ENCODE measurements at places on chromosomes 5 and 9.

DNA sequence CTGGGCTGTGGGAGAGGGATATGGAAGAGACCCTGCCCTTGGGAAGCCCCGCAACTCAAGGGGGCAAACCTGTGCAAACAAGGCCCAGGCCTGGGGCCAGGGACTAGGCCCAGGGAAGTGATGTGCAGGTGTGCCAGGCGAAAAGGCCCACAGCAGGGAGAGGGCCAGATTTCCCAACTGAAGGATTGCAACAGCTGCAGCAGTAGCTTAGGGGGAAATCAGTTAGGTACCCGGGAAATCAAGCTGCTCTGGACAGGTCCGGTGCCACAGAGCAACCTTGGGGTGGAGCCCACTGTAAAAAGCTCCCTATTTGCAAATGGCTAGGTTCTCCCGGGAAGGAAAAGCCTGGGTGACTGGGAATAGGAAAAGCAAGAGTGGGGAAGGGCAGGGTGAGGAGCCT is 10.4 kb downstream of the GRIN1 start:
- no peak for DNase-seq

- DNase-seq = no peak
These were observed 20.0 kb upstream of the GDNF start for GRCh38 chr5:37859805-37860204.

DNA sequence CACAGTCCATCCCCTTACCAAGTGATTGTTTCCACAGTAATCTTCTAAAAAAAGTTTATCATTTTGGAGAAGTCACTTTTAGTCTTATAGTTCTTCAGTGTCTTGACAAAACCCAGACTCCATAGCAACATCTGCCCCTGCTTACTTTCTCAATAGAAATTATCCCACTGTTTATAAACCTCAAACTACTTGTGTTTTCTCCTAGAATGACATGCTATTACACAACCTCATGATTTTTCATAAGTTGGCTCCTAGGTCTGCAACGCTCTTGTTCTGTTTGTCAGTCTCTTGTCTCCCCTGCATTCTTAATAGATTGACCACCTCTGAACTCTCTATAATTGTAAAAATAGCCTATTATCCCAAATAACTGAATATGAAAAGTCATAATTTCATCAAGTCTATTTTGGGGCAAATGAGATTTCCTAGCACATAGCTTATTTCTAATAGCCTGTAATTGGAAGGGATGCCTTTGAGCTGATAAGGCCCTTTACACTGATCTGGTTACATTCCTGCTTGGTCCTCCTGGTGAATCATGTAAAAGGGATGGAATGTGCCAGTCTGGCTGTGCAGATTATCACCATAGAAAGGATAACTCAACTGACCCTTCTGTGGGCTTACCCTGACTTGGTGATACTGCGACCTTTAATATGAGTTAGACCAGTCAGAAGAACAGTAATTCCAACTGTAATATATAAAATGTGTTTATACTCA is 69.6 kb downstream of the CHSY3 start:
- DNase-seq = no peak

DNA sequence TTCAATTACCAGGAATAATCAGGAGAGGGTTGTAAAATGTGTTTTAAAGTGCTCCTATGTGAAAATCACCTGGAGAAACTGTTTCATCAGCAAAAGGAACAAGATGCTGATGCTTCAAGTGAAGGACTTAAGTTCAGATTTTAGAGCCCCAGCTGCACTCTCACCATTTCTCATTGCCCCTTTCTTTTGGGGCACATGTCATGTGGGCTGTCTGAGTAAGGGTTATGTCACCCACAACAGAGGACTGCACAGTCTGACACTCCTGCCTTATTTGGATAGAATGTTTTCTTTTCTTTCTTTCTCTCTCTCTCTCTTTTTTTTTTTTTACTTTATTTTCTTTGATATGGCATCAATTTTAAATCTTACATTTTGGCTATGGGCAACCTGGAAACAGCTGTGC is 204.1 kb upstream of the EFNA5 start:
- DNase-seq = no peak

GRCh38 chr5:156375895-156376495 is 49.0 kb downstream of the SGCD start:
- no peak for DNase-seq

GRCh38 chr5:14504332-14504727 is 77.3 kb upstream of the OTULINL start:
- DNase-seq = no peak

- no peak for DNase-seq
These were observed 250.2 kb downstream of the PDZD2 start for GRCh38 chr5:31889001-31889561.

DNA sequence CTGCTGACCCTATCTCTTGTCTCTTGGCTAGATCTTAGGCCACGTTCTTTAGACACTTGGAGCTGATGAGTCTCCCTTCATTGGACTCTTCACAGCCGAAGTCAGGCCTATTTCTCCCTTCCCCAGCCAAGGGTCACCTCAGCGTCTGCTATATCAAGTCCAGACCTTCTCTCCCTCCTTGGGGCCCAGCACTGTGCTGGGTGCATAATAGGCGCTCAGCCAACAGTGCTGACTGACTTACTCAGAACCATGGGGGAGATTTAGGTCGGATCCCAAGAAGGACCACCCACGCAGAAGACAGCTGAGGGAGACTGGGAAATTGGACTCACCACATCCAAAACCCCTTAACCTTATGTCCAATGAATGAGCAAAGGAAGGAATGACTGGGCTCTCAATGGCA is 5.6 kb upstream of the AMBP start:
- no peak for DNase-seq

GRCh38 chr5:14200312-14200990 is 57.3 kb downstream of the TRIO start:
- DNase-seq = no peak

GRCh38 chr5:2542026-2542425 is 209.5 kb downstream of the IRX2 start:
- DNase-seq = no peak

DNA sequence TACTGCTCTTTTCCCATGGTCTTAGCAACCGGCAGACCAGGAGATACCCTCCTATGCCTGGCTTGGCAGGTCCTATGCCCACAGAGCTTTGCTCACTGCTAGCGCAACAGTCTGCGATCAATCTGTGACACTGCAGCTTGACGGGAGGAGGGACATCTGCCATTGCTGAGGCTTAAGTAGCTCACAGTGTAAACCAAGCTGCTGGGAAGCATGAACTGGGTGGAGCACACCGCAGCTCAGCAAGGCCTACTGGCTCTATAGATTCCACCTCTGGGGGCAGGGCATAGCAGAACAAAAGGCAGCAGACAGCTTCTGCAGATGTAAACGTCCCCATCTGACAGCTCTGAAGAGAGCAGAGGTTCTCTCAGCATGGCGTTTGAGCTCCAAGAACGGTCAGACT is 40.4 kb downstream of the MCTP1 start:
- DNase-seq = no peak

- no peak for DNase-seq
These were observed 436.3 kb upstream of the PAPPA start for GRCh38 chr9:115717298-115717697.

- DNase-seq = no peak
These were observed 692.8 kb upstream of the ZNF608 start for GRCh38 chr5:125439243-125439642.

DNA sequence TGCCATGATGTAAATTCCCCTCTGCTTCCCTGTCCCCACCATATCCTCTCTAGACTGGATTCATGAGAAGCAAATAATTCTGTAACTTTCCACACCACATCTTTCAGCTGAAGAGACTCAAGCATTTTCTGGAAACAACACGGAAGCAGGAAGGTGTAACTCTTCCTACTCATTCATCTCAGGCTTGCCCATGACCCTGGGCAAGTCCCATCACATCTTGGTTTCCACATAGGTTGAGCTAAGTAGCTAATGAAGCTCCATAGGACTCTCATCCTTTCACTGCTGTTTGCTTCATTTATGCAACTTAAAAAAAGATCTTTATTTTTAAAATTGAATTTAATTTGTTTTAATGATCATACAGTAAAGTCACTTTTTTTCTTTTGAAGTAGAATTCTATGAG is 32.7 kb upstream of the STARD4 start:
- no peak for DNase-seq

DNA sequence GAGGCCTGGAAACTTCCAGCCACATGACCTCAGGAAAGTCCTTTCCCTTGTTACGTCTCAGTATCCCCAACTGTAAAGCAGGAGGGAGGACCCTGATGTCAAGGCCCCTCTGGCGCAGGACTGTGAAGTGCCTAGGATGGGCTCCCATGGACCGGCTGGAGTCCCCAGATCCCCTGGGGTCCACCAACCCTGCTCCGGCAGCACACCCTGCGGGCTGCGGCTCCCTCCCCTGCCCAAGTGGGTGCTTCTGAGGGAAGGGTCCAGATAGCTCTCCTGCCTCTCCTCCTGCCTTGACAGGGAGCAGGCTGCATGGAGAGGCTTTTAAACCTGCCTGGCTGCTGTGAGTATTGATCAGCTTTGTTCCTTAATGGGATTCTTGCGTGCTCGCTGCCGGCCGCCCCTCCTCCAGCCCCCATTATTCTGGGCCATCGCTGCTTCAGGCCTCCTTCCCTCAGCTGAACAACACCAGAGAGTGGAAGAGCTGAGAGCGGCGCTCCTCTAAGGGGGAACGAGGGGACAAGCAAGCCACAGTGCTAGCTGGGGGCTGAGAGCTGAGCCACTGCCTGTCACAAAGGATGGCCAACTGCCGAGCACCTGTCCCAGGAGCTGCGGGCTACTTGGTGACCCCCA is 25.6 kb upstream of the NTNG2 start:
- DNase-seq = no peak

GRCh38 chr5:1641041-1641440 is 117.3 kb upstream of the LPCAT1 start:
- DNase-seq = no peak

DNA sequence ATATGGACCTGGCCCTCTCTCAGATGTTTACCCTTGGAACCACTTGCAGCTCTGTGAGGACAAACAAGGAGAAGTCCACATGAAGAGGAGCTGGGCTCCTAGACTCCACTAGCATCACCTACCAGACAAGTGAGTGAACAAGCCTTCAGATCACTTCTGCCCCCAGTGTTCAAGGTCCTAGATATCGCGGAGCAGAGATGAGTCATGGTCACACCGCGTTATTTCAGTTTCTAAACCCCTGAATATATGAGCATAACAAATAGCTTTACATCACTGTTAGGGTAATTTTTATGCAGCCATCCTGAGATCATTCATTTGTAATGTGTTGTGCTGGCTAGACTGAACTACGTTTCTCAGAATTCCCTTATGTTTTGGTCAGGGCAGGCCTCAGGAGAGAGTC is 77.0 kb upstream of the DAP start:
- DNase-seq = no peak

GRCh38 chr9:8784838-8785237 is 985.3 kb upstream of the DMAC1 start:
- no peak for DNase-seq

- peak; percentile 86 for DNase-seq
These were observed 43.1 kb upstream of the NSMF start for GRCh38 chr9:137502008-137502911.

- no peak for DNase-seq
These were observed 250.1 kb downstream of the PBX3 start for GRCh38 chr9:125997196-125997823.

- no peak for DNase-seq
These were observed 13.9 kb downstream of the PTTG1 start for GRCh38 chr5:160435532-160435931.

DNA sequence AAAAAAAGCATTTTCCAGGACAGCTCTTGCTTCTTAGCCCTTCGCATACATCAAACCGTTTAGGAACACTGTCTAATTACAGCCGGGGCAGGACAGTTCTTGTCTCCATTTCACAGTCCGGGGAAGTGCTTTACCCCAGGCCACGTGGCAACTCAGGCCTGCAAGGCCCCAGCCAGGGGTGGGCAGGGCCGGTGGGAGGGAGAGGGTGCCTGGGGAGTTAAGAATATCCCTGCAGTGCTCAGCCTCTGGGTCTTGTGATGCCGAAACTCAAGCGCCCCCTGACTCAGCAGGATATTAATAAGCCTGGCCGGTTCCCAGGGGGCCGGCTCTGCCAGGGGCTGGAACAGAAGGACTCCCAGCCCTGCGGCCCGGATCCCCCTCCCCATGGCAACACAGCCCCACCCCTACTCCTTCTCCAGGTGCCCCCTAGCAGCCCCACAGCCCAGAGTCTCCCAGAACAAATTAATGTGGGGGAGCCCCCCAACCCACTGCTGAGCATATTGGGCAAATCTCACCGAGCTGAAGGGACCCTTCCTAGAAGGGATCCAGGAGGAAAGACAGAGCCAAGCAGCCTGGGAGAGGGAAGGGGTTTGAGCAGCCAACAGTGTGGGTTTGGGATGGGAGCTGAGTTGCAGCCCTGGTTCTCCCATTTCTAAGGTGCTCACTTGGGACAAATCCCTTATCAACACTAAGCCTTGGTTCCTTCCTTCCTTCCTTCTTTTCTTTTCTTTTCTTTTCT is 45.3 kb downstream of the PLPP7 start:
- DNase-seq = no peak

GRCh38 chr9:26301659-26302058 is 590.9 kb downstream of the CAAP1 start:
- no peak for DNase-seq

DNA sequence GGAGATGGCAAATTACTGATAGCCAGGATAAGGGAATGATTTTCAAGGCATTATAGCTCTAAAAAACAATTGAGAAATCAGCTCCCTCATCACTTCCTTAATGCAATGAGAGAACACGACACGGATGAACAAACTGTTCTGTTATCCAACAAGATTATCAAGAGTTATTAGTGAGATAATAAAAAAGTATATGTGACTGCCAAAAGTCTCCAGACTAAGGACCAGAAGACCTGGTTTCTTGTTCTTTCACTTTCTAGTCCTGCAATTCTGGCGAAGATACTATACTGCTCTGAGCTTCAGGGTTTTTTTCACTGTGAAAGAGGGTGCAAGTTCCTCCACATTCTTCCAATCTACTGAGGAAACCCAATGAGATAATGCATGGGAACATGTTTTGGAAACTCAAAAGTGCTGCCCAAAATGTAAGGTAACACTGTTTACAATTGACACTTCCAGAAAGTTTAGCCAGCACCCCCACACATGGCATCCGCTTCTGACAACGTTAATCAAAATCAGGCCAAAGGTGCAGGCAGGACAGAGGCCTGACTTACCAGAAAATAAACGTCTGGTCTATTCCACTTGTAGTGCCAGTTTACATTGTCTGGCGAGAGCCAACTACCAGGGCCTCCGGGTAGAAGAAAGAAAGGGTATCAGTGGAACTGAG is 254.2 kb downstream of the DOCK8 start:
- DNase-seq = no peak

DNA sequence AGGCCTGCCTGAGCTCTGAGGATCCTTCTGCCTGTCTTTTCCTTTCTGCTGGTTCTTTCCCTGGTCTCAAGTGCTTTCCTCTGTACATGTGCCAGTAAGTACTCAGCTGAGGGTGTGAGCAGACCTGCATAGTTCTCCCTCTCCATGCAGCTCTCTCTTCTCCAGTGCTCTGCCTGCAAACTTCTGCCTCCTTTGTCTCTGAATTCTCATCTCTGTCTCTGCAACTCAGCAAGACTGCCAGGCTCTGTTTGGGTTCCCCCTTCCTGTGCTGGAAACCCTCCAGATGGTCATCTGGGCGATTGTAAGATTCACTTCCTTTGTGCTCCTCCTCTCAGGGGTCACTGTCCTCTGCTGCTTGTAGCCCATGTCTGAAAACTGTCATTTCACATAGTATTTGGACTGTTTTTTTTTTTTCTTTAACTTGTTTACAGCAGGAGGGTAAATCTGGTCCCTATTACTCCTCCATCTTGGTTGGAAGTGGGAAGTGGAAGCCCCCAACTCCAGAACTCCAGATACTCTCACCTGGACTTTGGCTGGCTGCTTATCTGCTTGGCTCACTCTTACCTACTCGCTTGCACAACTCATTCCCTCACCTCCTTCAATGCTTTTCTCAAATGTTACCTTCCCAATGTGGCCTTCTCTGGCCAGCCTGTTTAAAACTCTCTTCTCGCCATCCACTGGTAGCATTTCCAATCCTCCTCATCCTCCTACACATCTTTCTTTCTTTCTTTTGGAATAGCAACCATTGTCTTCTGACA is 175.3 kb upstream of the TBC1D2 start:
- DNase-seq = no peak
